T-helper 1 cell (primary cell): ENCODE measurements at places on chromosomes 16 and 17.

DNA sequence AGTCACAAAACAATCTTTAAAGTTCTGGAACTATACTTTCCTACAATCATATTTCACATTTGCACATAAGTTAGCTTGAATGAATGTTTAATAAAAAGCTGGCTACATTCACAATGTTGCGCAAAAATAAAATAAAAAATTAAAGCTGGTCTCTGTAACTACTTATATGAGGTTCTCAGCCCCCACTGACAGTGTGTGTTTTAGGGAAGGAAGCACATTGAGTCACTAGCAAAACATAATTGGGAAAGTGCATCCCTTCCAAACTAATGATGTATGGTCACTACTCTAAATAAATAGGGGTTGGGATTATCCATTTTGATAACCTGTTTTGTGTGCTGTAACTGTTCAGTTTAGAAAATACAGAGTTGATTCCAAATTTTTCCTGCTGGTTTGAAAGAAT, 251.9 kb downstream of the IRX3 start:
- DNase-seq, result no peak

GRCh38 chr17:68087851-68088250, 52.3 kb downstream of the KPNA2 start:
- DNase-seq, result no peak

DNA sequence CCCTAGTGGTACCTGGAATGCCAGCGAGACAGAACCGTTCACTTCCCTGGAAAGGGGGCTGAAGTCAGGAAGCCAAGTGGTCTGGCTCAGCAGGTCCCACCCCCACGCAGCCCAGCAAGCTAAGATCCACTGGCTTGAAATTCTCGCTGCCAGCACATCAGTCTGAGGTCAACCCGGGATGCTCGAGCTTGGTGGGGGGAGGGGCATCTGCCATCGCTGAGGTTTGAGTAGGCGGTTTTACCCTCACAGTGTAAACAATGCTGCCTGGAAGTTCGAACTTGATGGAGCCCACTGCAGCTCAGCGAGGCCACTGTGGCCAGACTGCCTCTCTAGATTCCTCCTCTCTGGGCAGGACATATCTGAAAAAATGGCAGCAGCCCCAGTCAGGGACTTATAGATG, 464.7 kb upstream of the TOM1L1 start:
- no peak for DNase-seq

- no peak for DNase-seq
These were observed 39.0 kb downstream of the CA4 start for GRCh38 chr17:60188759-60189158.

DNA sequence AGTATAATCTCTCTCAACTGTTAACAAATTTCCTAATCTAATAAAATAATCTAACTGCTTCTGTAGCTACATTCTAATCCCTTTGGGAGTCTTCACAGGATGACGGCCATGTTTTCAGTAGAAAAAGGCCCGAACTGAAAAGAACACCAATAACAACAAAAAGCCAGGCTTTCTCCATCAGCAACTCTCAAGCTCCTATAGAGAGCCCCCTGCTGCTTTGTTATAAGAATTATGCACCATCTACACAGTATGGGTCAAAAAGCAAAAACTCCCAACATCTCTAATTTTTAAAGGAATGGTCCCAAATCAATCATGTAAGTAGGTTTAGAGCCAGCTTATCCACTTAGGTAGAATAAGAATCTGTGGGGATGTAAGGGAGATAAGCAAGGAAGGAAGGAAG, 163.6 kb upstream of the C17orf78 start:
- no peak for DNase-seq

DNA sequence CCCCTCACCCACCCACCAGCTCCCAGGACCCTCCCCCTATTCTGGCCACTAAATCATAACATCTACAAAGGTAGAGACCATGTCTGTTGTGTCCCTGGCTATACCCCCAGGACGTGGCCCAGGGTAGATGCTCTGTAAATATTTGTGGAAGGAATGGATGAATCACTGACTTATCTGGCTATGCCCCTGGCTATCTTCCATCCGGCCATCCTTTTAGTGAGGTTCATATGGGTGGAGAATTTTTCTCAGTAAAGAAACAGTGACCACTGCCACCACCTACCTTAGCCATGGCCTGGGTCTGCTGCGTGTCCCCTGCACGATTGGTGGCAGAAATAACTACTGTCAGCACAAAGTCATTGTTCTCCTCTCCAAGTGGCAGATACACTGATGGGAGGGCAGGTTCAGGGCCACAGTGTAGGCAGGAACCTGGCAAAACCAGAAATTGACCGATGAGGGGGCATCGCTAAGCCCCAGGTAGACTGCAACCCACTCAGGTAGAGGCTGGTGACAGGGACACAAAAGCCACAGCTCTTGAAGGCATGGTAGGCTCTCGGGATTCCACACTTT, 63.1 kb upstream of the BCO1 start:
- no peak for DNase-seq

DNA sequence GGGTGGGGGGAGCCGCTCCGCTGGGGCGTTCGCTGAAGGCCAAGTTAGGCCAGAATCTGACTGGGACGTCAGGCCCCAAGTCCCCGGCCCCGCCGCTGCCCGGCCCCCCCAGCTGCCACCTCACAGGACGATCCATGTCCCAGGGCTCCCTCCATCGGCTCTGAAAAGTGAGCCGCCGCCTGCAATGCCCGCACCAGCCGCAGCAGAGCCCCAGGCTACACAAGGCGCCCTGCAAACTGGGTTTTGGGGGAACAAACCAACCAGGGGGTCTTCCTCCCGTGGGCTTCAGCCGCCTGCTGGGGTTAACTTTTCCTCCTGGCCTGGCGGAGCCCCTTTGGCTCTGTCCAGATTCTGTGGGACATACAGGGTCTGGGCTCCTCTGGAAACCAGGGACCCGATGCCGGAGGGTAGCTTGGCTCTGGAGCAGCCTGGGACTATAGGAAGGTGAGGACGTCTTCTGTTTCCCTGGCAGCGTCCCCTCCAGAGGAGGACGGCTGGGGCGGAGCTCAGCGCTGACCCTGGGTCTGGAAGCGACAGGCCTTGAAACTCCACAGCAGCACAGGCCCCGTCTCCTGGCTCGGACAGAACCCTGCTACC, 835 bp downstream of the NME4 start:
- DNase-seq, result no peak

- no peak for DNase-seq
These were observed 50.8 kb upstream of the ENDOV start for GRCh38 chr17:80364091-80364691.

GRCh38 chr17:47698749-47699535, 5.0 kb downstream of the TBKBP1 start:
- DNase-seq, result peak; percentile 67

DNA sequence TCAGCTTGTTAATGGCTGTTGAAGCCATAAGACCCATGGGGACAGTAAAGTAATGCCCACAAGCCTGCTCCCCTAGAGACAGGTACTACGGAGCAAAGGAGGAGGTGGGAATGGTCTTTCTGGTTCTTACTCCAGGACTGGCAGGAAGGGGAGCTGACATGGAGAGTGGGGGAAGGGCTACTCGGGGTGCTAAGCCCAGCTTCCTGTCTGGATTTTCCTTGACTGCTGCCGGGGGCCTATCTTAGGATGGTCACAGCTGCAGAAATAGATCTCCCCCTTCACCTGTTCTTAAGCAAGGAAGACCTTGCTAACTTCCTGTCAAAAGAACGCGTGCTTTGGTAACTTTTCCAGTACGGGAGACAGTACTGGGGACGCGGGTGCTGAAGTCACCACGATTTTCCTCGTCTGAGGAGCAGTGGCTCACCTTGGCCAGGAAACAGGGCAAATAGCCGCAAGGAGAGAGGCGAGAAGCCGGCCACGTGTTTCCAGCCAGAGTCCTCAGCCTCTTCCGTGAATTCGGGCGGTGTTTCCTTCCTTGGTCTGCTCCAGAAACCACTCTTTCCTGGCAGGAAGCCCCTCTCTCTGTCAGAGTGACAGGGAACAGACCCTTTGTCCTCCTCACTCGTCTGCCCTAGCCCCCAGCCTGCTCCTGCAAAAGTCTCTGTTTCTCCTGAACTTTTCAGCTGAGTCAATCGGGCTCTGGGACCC, 656 bp upstream of the PRR29 start:
- no peak for DNase-seq

DNA sequence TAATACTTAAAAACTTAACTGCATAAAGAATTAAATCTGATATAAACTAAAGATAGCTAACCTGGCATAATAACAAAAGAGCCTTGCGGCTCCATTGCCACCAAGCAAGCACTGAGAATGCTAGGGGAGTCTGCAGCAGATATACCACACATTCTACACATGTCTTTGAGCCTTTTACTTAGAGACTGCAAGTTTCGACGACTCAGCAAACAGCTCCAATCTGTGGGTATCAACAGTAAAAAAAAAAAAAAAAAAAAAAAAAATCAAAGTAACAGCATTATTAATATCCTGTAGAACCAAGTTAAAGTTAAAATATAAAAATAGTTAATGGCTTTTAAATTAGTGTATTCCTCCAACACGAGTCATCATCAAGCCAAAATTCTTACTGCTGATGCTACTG, 27.8 kb upstream of the INTS2 start:
- no peak for DNase-seq

GRCh38 chr17:58565389-58566311, 51.2 kb upstream of the MTMR4 start:
- no peak for DNase-seq

DNA sequence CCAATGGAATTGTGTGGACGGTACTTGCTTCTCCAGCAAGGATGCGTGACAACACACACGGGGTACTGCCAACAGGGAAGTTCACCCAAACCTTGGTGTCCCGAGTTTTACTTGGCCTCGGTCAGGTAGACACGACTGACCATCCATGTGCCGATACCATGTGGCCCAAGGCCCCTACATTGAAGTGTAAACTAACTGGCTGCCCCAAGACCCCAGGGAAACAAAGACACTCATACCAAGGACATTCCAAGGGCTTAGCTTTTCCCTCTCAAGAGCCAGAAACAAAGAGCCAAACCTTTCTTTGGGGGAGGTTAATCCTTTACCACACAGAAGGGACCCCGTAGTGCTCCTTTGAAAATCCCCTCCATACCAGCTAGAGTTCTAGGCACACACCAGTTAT, 215.9 kb upstream of the TNRC6C start:
- no peak for DNase-seq

DNA sequence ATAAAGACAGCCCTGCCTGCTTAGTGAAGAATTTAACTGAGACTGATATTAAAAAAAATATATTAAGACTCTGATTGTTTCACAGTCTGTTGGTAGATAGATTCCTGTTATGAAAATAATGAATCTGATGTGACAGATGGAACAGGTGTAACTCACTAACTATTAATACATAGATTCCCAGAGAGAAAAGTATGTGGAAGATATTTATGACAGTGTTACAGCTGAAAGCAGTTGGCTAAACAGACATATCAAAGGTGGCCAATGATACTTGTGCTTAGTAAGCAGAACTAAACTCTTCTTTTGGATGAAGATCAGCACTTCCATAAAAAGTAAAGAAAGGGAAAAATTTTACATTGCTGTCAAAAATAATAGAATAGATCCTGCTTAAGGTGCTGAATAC, 598.2 kb upstream of the CA10 start:
- DNase-seq, result no peak

GRCh38 chr17:17172990-17173389, 33.1 kb downstream of the PLD6 start:
- DNase-seq, result no peak

DNA sequence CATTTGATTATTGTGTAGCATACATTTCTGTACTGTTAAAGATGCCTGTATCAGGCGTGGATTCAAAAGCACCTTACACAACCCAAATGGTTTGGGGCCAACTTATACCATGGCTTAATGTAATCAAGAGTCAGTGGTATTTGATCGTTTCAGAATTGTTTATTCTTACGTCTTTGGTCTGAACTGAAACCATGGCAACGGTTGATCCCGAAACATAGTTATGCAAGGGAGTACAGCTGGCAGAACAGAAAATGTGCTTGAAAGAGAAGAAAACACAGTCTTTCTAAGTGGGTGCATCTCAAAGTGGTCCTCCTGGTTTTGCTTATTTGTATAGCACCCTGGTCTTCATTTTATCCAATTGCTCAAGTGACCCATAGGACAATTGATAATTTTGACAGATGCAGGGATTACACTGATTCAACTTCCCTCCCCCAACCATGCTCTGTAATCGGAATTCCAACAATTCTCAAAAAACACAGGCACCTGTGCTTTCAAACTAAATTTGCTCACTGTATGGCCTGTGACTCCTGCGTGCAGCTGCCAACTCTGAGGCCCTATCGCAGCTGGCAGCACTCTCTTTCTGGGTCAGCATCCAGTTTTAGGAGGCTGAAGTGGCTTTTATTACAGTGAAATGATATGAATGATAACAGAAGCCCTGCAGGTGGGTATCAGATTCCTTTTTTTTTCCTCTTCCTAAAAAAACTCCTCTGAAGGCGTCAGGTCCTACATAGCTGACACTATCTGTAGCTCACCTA, 77.0 kb upstream of the AXIN2 start:
- DNase-seq, result no peak

GRCh38 chr16:75244225-75244809, 7.1 kb downstream of the BCAR1 start:
- DNase-seq, result no peak

- no peak for DNase-seq
These were observed 8.1 kb downstream of the CES4A start for GRCh38 chr16:66996324-66996982.

GRCh38 chr16:29737713-29738112, 8.1 kb downstream of the C16orf54 start:
- no peak for DNase-seq

- DNase-seq, result no peak
These were observed 290.0 kb upstream of the SOX9 start for GRCh38 chr17:71830866-71831265.

- no peak for DNase-seq
These were observed 786 bp upstream of the CDK5RAP3 start for GRCh38 chr17:47969930-47970724.

GRCh38 chr16:85236818-85237150, 124.5 kb upstream of the CIBAR2 start:
- DNase-seq, result no peak

DNA sequence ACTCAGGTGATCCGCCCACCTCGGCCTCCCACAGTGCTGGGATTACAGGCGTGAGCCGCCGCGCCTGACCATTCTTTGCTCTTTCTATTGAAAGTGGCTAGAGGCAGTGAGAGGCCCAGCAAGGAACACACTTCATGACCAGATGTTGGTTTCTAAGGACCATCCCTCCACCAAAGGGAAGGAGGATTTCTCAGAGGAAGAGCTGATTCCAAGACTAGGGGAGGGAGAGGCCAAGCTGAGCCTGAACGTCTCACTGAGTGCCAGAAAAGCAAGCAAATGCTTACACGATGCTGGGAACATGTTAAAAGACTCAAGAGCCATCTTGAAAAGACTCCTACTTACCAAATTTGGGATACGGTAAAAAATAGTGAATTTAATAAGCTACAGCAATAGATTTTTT, 79.2 kb downstream of the MRM3 start:
- DNase-seq, result no peak

DNA sequence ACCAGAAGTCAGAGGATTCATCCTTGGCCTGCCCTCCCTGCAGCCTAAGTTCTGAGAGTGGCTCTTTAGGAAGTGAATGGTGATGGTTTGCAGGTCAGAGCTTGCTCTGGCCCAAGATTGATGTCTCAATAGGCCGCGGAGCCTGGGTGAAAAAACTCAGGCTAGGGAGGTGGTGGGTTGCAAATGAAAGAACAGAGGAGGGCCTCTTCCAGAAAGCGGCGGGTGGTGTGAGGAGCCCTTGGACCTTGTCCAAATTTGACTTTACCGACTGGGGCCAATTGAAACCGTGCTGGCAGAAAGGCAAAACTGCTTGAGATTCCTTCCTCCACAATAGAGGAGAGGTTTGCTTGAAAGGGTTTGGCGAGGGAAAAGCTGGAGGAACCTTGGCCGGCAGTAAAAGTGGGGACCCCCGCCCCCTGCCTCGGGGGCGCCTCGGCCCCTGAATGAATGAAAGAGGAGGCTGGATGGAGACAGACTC, 331.3 kb downstream of the SEC14L1 start:
- no peak for DNase-seq
